ENCODE measurements at places on chromosomes 16 and 17.
A peak's percentile ranks its signal among the peaks of the same experiment; 100 is the strongest.

DNA sequence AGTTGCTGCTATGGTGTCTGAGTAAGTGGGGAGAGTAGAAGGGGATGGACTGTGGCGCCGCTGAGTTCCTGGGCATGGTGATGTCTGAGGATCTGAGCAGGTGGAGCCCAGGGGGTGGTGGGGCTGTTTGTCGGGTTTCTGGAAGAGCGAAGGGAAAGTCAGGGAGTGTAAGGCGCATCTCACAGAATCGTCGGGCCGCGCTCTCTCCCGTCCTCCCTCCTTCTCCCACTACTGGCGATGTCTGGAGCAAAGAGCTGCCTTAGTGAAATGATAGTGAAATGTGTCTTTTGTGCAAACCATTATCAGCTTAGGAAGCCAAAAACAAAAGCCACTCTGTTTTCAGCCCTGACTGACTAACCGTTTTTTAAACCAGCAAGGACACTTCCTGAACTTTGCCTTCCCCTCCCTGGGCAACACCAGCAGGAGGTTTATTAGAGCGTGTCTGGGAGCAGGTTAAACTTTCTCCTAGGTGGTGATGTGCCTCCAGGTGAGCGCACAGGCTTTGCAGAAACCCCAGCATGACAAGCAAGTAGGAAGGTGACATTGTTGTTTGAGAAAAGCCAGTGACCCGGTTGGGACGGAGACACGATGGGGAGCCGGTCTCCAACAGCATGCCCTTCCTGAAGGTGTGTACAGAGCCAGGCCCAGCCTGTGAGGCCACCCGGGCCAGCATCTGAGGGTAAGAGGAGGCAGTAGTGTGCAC, 49.1 kb downstream of the RAB11FIP3 start:
- no peak for DNase-seq

DNA sequence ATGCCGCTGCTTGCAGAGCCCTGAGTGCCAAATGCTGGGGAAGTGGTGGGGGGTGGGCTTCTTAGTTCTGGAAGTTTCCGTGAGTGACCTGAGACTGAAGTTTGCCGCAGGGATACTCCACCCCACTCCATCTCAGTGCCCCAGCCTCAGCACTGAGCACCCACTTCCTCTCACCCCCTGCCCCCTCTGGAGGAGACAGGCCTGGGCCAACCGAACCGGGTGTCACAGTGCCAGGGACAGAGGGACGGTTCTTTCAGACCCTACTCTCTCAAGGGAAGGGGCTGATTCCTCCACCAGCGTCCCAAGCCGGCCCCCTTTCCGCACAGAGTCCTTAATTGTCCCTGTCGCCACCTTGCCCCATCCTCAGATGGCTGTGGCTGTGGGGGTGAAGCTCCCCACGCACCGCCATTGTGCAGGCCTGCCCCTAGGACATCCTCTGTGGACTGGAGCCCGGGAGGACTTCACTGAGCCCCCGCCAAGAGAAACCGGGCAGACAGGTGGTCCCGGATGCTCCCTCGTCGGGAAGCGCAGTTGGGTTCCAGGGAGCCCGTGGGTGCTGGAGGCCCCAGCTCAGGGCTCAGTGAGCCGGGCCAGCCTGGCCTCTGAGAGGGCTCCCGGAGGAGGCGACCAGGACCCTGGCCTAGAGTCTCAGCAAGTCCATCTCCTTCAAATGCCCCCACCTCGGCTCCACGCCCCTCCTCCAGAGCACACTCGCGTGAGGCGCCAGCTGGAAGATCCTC, 1.6 kb upstream of the KREMEN2 start:
- DNase-seq = no peak

DNA sequence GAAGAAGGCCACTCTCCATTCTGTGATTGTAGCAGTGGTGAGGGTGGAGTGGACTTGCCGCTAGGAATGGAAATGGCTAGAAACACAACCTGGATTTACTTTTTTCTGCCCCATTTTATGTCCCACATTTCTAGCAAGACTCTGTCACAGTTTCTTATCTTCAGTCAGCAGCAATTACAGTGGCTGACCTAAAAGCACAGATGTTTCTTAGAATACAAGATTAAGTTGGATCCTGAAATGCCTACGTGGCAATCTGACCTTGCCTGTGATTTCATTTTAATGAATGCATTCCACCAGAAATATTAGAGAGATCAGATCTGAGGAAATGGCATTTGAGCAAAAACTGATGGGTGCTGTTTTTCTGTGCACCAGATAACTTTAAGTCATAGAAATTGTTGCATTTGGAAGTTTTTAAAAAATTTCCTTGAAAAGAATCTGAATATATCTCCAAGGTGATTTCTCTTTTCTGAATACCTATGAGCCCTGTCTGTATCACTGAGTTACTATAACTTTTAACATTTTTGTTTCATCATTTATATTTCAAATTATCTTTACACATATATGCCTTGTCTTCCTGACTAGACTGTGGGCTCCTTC, 5.4 kb downstream of the HEATR3 start:
- no peak for DNase-seq

- peak; percentile 47 for DNase-seq
These were observed 3.9 kb downstream of the SPATA20 start for GRCh38 chr17:50550661-50551432.

DNA sequence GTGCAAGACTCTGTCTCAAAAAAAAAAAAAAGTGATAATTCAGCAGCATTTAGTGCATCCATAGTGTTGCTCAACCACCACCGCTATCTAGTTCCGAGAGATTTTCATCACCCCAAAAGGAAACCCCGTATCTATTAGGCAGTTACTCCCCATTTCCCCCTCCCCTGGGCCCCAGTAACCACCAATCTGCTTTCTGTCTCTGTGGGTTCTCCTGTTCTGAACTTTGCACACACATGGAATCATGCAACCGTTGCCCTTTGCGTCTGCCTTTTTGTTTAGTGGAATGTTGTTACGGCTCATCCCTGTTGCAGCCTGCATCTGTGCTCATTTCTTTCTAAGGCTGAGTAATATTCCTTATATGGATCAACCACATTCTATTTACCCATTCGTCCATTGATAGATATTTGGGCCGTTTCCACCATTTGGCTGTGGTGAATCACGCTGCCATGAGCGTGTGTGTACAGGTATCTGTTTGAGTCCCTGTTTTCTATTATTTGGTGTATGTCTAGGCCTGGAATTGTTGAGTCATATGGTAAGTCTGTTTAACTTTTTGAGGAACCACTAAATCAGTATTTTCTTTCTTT, 8.7 kb upstream of the SYNGR2 start:
- peak; percentile 85 for DNase-seq

DNA sequence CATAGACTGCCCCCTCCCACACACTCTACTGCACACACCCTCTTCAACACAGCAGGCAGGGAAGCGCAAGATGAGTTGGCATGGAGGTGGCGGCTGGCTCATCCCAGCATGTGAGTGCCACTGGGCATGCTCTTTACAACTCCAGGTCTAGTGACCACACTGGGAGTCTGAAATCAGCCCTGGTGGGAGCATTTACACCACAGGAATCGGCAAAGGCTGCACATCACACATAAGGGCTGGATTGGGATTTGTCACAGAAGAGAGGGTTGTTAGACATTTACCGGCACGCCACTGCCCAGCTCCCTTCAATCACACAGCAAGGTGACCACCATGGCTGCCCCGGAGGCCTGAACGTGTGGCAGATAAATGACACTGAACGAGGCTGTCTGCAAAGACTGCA, 49.4 kb downstream of the ENGASE start:
- DNase-seq = no peak
